ENCODE measurements at places on chromosomes 1 and 21.

GRCh38 chr21:27769763-27770162 lies 802.9 kb upstream of the ADAMTS5 start:
- no peak for DNase-seq

GRCh38 chr1:116488071-116488470 lies 82.8 kb downstream of the CD58 start:
- DNase-seq: no peak

GRCh38 chr1:244231572-244232315 lies 180.7 kb downstream of the ZBTB18 start:
- no peak for DNase-seq

DNA sequence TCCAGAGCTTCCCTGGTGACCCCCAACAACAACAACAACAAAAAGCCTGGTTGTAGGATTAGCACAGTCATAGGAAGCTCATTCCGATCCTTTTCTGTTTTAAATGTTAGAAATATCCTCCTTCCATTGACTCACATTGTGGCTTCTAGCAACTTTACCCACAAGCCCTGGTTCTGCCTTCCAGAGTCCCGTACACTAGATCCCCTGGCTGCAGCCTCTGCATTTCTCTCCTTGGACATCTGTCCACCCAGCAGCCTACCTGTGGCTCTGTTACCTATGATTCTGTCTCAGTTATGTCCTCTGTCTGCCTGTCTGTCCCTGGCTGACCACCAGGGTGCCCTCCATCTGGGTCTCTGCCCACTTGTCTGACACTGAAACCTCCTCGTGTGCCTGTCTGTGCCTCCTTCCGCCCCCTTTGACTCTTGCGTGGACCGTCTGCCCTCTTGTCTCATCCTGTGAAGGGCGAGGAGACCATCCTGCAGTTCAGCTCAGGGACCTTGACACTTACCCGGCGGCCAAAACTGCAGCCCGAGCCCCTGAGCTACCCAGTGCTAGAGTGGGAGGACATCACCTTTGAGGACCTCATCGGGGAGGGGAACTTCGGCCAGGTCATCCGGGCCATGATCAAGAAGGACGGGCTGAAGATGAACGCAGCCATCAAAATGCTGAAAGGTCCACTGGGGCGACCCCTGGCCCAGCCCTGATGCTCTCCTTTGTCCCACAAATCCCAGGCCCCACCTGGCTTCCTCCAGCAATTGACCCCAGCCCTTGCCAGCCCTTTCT lies 16.1 kb downstream of the TIE1 start:
- no peak for DNase-seq

- no peak for DNase-seq
Observed at GRCh38 chr1:46903481-46903880, 37.8 kb downstream of the CYP4A11 start.

- no peak for DNase-seq
Observed at GRCh38 chr1:207861442-207862177, 49.3 kb downstream of the CD34 start.

GRCh38 chr1:25631750-25632485 lies 15.3 kb downstream of the MAN1C1 start:
- DNase-seq: no peak

GRCh38 chr1:204507317-204508105 lies 8.7 kb upstream of the MDM4 start:
- DNase-seq: no peak

DNA sequence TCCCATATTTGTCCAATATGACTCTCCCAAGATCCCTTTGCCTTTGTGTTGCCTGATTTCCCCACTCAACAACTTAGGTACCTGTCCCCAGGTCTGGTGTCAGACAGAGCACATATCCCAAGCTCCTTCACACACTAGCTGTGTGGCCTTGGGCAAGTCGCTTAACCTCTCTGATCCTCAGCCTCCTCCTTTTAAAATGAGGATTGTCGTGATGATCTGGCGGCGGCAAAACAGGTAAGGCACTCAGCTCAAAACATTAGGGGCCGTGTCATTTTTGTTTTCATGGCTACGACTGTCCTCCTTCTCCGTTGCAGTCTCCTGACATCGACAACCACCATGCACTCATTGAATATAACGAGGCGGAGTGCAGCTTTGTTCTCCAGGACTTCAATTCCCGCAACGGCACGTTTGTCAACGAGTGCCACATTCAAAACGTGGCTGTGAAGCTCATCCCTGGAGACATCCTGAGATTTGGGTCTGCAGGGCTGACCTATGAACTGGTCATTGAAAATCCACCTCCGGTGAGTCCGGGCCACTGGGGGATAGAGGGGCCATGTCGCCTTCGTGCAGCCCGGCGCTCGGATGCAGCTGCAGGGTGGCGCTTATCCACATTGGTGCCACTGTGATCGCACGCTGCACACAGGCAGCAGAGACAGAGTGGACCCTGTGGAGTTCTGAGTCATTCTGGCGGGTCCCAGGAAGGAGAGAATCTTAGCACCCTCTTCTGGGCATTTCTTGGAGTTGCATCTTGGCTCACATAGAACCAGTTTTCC lies 25.2 kb downstream of the FHAD1 start:
- no peak for DNase-seq

DNA sequence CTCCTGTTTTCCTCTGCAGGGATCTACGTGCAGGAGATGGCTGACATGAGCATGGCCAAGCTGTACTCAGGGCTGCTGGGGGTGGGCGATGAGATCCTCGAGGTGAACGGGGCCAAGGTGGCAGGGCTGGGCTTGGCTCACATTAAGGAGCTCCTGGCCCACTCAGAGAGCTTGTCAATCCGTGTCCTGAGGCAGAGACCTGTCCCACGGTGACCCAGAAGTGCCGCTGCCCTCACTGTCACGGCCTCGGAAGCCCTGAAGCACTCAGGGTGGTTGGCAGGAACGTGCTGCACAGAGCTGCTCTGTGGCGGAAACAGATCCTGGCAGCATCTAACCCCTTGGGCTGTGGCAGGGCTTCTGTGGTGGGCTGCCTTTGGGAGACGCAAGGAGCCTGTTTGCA lies 37.6 kb downstream of the KIAA1614 start:
- no peak for DNase-seq

GRCh38 chr1:107434361-107434693 lies 293.5 kb downstream of the NTNG1 start:
- DNase-seq: no peak

- DNase-seq: no peak
Observed at GRCh38 chr1:55159571-55159970, 55.6 kb downstream of the USP24 start.

DNA sequence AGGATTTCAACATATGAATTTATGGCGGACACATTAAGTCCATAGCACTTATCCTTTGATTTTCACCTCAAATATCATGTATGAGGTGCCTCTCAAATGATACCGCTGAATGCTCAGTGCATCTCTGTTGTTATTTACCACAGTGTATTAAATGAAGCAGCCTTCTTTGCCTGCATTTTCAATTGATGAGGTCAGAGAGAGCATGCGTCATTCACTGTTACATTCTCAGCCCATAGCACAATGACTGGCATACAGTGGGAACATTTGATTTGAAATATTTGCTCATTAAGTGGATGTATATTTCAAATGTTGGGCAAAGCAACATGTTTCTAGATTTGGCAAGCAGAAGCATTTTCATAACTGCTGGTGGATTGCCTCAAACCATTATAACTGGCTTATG lies 45.7 kb downstream of the LRRC7 start:
- no peak for DNase-seq

GRCh38 chr1:155081472-155082300 lies 3.0 kb downstream of the EFNA3 start:
- DNase-seq: no peak

GRCh38 chr1:91610789-91611188 lies 110.1 kb downstream of the CDC7 start:
- DNase-seq: no peak

DNA sequence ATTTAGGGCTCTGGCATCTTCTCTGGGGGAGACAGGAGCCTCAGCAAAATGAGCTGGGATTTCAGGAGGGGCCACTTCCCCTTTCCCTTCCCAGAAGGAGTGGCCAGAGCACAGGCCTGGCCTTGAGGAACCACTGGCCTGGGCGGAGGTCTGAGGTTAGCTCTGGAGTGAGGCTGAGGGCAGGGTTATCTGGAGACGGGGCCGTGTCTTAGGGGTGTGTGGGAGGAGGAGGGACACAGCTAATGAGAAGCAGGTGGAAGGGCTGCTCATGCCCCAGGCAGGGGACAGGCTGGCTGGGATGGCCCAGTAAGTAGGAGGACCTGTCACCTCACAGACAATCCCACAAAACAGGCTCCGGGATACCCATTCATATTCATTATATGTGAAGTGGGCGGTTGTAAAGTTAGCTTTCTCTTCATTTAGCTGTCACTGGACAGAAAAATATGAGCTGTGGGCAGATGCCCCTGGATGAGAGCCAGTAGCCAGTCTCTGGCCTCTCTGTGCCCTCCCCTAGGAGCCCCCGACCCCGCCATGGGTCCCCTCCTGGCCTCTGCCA lies 12.4 kb downstream of the ALX3 start:
- DNase-seq: no peak

DNA sequence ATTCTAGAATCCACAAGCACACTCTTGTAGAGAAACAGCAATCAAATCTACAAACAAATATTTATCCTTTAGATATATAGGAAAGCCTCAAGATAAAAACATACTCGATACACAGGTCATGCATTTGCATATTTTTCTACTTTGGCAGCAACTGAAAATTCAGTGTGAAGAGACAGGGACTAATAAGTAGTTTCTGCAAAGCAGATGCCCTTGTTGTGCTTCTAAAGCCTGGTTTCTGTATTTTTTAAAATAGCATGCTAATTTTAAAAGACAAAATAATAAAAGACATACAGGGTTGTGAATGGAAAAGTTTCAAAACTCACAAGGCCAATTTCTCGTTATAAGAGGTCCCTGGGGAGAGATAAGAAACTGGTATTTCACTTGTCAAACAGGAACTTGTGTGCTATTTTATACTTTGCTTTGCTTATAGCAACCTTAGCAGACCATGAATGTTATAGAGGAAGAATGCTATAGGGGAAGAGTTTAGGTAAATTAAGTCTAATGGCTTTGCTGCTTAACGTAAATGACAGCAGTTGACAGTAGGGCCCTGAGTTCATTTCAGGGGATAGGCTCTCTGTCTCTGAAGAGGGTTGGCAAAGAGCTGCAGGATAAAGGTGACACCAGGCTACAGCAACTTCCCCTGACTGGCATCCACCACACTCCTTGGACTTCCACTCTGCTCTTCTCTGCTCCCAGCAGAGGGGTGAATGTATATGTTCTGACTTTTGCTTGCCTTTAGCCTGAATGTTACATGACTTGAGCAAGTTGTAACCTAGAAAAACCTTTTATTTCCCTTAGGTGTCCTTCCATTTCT lies 9.4 kb upstream of the RGS13 start:
- DNase-seq: no peak

DNA sequence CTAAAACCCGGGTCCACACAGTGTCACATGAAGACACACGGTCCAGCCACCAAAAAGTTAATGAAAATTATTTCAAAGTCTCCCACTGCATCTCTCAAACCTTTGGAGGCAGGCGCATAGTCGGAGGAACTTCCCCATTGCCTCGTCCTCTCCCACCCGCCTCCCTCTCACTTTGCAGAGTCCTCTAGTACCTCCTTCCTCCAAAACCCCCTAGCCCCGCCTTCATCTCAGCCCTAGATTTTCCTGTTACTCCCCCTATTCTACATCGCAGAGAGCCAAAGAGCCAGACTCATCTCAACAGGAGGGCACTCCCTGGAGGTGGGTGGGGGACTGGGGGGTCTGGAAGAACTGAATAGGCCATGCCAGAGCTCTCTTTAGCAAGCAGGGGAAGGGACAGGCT lies 79.3 kb downstream of the DISP3 start:
- no peak for DNase-seq

- no peak for DNase-seq
Observed at GRCh38 chr1:52967666-52968065, 40.6 kb downstream of the SCP2 start.

DNA sequence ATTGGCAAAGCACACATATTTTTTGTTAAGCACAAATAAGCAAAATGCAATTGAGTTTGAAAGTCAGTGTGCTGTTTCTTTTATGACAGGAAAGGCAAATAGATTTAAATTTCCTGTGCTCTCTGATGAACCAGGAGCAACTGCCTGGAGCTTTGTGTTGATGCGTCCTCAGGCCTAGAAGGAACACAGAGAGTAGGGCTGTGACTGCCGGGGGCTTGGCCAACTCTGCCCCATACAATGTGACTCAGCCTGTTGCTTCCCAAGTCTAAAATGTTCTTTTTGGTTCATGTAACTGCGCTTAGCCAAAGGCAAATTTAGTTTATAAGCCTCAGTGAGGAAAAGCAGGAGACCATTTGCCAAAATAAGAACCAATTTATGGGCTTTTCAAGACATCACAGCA lies 37.5 kb downstream of the TOR1AIP2 start:
- no peak for DNase-seq

- DNase-seq: no peak
Observed at GRCh38 chr1:172398970-172399755, 21.3 kb upstream of the C1orf105 start.

Measured in stimulated activated CD4-positive, alpha-beta T cell treated with anti-CD3 and anti-CD28 coated beads, Interleukin-15, amount 100 ng/mL, for 1 hour (primary cell).